ENCODE measurements at places on chromosomes 7 and 10. TPM values are rescaled to one million over a fixed set of nuclear protein-coding genes. Genes with fewer than 3 reads are reported as not detected.

The DEPP1 gene
- 16.5 TPM for total RNA-seq

The EGR2 gene
- 0.68 TPM for total RNA-seq

The STMP1 gene
- 25.6 TPM for total RNA-seq

The ADRB1 gene
- total RNA-seq, result 0.47 TPM

Measured in Calu3 (cell line).